ENCODE measurements at places on chromosomes 1 and 21.

- DNase-seq, result no peak
These were observed 52.0 kb upstream of the FAM20B start for GRCh38 chr1:178973652-178974101.

GRCh38 chr1:203275656-203276272, 29.6 kb upstream of the BTG2 start:
- DNase-seq, result no peak

- DNase-seq, result no peak
These were observed 273.8 kb downstream of the FAM72C start for GRCh38 chr1:143698016-143698415.

GRCh38 chr1:179034720-179035119, 9.0 kb downstream of the FAM20B start:
- no peak for DNase-seq

GRCh38 chr1:170145061-170145460, 698 bp upstream of the NTMT2 start:
- no peak for DNase-seq

DNA sequence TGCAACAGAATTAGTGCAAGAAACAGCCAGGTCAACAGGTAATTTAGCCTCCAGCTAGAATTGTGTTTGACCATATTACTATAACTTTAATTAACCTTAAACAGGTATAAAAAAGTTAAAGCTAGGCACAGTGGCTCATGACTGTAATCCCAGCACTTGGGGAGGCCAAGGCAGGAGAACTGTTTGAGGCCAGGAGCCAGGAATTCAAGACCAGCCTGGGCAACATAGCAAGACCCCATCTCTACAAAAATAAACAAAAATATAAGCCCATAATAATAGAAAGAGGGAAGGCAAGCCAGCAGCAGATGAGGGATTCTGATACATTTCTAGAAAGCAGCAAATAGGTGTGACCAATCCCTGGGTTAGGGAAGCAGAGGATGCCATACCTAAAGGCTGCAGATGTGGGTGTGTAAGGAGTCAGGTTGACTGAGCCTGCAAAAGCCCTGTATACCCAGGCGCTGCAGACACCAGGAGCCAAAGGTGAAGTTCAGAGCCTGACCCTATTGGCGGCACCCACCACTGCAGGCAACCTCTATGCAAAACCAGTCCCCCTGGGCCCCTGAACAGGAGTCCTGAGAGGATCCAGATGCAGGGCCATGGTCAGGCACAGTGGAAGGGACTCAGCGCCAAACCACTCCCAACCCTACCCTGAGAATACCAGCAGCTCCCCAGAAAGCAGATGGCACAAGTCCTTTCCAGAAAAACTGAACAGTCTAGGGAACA, 19.3 kb upstream of the LSS start:
- no peak for DNase-seq

- DNase-seq, result no peak
These were observed 117.3 kb downstream of the UCHL5 start for GRCh38 chr1:192941722-192942411.

GRCh38 chr1:182149411-182149965, 88.0 kb upstream of the ZNF648 start:
- no peak for DNase-seq

DNA sequence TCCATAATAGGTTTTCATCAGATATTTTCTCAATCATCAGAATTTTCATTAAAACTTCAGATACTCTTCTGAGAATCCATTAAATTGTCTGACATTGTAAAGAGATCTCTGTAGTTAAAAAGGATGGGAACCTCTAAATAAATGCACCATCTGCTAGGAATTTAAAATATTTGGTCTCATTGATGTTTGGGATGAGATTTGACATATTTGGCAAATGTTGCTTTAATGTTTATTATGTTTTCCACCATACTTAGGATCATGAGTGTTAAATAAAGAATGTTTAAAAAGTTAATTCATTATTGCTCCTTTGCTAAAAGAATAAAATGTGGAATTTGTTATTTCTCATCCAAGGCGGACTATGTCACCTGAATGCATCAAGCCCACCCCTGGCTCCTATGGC, 85.5 kb upstream of the VANGL1 start:
- DNase-seq, result no peak

DNA sequence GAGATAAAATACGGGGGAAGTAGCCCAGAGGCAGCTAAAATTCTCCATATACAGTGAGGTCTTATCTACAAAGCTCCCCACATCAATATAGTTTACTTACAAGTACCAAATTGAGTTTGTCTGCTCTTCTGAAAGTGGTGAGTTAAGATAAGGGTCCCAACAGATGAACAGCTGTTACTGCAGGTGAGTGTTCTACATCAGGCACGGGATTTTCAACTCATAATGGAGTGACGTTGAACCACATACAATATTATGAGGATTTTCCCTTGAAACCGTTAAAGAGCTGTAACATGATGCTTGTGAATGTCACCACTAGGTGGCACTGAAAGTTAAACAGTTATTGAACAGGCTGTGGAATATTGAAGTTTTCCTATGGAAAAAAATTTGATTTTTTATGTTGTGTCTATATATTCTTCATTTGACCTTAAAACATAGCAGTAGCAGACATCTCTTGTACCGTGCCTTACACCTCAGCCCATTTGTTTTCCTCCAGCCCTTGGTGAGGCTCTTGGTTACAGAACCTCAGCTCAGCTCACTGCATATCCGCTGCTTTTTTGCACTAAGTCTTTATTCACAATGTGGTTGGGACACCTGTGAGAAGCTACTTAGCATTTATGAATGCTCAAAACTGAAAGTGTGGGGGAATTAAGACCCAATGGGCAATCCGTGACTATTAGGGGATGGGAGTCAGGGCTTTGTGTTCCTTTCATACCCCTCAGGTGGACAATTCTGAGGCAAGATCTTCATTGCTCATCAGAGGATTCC, 23.2 kb downstream of the CD1D start:
- DNase-seq, result no peak

- no peak for DNase-seq
These were observed 9.3 kb downstream of the KIF21B start for GRCh38 chr1:201013991-201014815.

GRCh38 chr1:28421744-28422143, 52.2 kb downstream of the PHACTR4 start:
- no peak for DNase-seq

- DNase-seq, result no peak
These were observed 52.5 kb downstream of the ETS2 start for GRCh38 chr21:38858026-38858811.

DNA sequence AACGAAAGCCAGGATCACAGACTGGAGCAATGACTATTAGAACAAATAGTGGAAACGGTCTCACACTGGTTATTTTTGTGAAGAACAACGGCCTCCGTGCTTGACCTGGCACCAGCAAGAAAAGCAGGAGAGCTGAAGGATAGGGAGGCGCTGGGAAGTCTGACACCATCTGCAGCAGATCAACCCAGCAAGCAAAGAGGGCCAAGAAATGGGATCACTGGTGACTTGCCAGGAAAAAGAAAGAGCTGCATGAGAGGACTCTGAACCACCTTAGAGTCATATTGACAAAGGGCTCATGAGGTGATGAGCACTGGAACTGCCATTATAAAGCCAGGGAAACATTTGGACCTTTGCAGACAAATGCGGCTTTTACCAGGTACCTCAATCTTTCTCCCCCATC, 25.0 kb downstream of the MTOR start:
- DNase-seq, result no peak

DNA sequence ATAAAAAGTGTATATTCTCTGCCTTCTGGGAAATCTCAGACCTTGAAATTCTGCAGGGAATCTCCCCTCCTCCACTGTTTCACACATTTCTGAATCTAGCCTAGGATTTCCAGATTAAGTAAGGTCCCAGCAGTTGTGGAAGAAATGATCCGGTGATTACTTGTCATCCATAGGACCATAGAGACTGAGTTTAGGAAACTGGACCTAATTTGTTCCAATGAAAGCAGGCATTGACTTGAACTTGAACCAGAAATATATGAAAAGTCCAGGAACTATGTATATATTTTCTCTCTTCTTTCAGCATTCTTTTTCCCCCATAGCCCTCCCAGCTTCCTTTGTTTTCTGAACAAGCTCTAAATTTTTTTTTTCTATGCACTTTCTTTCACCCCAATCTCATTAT, 149.5 kb upstream of the SPAG17 start:
- DNase-seq, result no peak

- no peak for DNase-seq
These were observed 12.4 kb upstream of the ZNF691 start for GRCh38 chr1:42833981-42834380.

DNA sequence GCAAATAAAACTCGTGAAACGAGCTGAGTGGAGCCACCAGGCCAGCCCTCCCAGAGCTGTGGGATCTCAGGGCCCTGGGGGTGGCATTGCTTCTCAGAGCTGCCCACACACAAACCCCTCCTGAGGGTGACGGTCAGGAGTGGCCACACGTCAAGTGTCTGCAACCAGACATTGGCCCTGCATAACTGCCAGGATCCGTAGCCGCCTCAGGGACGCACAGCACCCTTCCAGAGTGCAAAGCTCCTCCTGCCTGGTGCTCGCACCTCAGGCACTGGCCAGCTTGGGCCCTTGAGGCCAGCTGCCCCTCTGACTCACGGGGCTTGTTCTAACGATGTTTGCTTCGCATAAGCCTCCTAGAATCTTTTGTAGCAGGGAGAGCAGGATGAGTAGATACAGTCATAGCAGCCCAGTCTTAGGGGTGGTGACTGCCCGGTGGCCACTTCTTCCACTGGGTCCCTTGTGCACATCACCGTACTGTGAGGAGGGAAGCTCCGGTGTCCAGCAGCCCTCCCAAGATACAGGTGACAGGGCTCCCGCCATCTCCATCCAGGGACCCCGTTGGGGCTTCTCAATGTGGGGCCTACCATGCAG, 5.0 kb downstream of the WNT3A start:
- no peak for DNase-seq

DNA sequence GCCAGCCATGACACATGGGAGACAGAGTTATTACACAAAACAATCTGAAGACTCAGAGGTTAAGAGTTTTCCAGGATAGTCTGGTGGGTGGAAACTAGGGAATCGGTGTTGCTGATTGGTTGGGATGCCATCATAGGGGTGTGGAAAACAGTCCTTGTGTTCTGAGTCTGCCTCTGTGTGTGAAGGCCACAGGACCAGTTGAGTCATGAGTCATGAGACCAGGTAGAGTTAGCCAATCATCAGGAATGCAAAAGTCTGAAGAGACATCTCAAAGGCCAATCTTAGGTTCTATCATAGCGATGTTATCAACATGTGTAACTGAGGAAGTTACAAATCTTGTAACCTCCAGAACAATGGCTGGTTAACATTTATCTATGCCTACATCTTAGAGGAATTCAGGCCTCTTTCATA, 49.7 kb upstream of the NEK7 start:
- DNase-seq, result no peak

DNA sequence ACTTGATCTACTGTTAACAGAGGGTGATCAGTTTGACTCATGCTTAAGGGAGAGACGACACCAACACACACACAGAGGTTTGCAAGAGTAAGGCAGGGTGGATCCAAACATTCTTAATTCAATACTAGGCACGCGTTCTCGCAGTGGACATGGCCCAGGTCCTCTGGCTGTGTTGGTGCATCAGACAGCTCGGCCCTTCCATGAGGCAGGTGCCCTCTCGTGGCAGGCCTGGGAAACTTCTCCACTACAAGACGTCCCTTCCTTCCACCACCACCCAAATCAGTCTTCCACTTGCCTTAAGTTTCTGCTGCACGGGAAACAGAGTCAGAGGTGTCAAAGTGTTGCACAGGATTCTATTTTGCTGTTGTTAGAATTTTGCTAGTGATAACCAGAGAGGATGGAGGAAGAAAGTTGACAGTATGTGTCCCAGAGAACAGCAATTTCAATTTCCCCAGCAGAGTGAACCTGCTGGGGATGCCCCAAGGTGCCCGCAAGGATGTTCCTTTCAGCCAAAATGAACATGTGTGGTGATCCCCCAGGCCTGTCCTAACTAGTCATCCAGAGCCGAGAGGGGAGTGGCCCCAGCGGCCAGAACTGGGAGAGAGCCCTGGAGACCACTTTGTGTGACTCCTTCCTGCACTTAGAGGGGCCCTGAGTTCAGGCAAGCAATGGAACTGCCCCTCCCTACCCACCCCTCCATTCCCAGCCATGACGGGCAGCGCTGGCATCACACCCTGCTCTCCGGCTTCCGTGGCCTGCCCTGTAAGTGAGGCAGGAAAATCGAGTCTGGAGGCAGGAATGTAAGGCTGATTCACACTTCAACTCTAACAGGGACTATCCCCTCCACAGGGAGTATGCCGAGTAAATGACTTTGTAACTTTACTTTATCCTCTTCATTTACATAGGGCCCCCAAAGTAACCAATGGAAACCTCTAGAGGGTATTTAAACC, 34.8 kb downstream of the MX1 start:
- no peak for DNase-seq

Measured in RWPE2 (cell line).